Stimulated activated CD8-positive, alpha-beta memory T cell treated with anti-CD3 and anti-CD28 coated beads, Interleukin-15, amount 100 ng/mL, for 4 hours (primary cell): ENCODE measurements at places on chromosomes 5 and 9.
A peak's percentile ranks its signal among the peaks of the same experiment; 100 is the strongest.

- no peak for DNase-seq
Measured at GRCh38 chr5:102809033-102809432, 53.9 kb downstream of the PAM start.

- no peak for DNase-seq
Measured at GRCh38 chr9:134648701-134649530, 7.3 kb downstream of the COL5A1 start.

DNA sequence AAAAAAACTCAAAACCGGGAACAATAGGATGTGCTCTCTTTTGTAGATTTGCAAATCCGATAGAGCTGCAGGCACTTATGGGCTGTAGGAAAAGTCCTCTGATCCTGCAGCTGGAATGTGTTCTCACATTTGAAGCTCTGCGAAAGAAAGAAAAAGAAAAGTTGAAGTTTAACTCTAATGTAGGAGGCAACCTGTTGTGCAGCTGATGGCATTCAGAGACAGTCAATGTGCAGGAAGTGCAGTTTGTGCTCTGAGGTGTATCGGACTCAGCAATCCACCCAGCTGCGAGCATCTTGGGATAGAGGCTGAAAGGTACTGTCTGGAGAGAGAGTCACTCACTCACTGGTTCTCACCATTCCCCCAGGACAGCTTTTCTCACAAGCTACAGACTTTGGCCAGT, 339.2 kb downstream of the AGTPBP1 start:
- DNase-seq = no peak

DNA sequence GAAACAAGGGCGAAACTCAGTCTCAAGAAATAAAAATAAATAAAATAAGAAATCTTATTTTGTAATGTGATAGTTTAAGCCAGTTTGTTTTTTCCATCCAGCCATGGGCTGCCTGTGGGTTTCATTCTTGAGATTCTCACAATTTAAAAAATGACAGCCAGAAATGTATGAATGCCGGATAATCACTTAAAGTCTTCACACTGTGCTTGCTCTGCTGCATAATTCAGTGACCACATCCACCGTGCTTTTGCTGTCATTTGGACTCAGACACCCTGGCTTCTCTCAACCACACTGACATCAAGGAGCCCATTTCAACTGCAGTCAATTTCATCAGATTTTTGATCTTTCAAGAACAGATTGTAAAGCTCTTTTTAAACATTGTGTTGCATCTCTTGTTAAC, 61.0 kb upstream of the DAPK1 start:
- no peak for DNase-seq

DNA sequence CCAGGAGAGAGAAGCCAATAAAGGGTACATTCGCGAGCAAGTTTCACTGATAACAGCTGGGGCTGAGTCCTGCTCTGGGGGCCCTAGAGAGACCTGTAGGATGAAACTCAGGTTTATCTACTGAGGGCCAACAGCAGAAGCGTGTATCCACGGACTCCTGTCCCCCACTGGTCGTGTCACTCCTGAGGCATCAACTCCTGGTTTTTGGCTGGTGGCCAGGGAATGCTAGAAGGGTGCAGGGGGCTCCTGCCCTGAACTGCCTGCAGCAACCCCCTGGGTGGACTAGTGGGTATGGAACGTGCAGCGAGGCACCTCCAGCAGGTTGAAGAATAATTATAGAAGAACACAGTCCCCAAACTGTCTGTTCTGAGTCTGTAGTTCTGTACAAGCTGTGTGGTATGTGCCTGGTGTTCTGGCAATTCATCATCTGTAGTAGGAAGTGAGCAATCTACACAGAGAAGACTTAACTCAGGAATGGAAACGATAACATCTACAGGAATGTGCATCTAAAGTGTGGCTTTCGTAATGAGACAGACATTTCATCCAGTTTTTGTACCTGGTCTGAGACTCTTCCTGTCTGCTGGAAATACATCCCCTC, 64.5 kb upstream of the GNA14 start:
- no peak for DNase-seq

- no peak for DNase-seq
Measured at GRCh38 chr5:91848453-91848852, 465.3 kb upstream of the ARRDC3 start.

DNA sequence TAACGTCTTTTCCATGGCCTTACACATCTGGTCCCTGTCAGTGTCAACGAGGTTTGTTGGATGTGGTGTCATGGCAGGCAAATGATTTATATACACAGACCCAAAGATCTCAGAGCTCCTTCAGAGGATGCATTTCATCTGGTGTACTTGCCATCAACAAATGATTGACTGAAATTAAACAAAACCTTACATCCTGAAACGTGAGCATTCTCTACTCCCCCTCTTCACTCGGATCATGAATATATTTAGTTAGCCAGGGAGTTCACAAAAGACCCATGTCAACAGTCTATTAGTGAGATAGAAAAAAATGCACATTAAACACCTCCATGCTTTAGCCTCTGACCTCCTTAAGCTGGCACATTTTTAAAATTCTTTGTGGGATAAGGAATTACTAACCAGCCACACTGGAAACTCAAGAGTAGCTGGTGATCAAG, 215.6 kb downstream of the EFNA5 start:
- no peak for DNase-seq

GRCh38 chr5:104111632-104112031, 549.0 kb upstream of the NUDT12 start:
- no peak for DNase-seq

GRCh38 chr9:121641224-121641611, 10.2 kb upstream of the DAB2IP start:
- no peak for DNase-seq

DNA sequence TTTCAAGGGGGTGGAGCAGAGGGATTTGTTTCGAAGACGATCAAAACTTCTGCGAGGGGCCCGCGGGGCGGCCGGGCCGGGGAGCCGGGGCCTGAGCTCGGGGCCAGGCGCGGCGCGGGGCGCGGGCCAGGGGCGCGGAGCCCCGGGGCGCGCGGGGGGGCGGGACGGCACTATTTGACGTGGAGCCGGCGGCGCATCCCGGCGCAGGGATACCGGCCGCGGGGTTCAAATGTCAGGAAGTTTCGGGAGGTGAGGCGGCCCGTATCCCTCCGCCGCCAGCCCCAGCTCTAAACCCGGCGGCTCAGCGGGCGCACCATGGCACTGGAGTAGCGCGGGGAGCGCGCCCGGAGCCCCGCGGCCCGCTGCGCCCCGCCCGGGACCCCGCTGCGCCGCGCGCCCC, at the start of gene LMX1B:
TSS of gene LMX1B (plus strand) at position 278 of the 400 bp plus-strand sequence. CDS start 522 bp downstream, outside the sequence.
- no peak for DNase-seq

GRCh38 chr5:1106385-1107166, 5.3 kb downstream of the SLC12A7 start:
- DNase-seq = peak; percentile 23

- no peak for DNase-seq
Measured at GRCh38 chr5:104049752-104050151, 487.2 kb upstream of the NUDT12 start.

GRCh38 chr9:115084709-115085108, 33.2 kb downstream of the TNC start:
- no peak for DNase-seq
